ENCODE measurements at places on chromosomes 2 and 18.
A peak's percentile ranks its signal among the peaks of the same experiment; 100 is the strongest.

DNA sequence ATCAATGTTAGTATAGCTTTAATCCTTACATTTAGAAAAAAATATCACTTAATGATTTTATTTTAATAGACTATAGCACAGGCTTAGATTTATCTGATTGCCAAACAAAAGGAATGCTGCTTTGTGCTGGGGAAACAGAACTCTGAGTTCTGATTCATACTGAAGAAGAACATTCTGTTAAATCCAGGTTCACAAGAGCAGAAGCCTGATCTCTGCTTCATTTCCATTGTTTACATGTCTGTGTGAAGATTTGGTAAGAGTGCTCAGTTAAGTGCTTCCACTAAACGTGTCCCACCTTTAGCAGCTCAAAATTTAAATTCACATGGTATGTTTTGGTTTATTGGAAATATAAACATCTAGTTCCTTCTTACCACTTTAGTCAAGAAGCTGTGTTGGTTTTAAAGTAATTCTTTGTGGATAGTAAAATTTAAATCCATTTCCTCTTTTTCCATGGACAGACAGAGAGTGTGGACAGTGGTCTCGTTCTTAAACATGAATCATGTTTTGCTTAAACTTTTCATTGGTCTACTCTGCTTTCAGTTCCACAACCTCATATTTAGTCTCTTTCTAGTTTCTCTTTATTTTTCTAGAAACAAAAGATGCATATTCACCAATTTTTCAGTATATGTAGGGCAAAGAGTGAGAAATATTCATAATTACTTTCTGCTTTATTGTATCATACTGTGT lies 59.1 kb downstream of the NYAP2 start:
- DNase-seq, result no peak

DNA sequence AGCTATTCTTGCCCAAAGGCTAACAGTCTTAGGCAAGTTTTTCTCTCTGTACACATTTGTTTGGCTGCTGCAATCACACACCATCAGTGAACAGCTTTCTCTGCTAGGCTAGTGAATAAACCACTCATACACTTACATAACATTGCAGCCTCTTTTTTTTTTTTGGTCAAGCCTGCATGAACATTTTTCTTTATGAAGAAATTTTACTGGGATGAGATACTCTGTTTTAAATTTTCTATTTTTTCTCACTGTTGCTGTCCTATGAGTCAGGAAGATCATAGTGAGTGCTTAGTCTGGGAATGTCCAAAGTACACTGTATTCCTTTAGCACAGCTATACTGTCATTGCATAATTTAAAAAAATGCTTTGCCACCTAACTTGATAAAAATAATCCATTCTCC lies 58.5 kb downstream of the ROCK1 start:
- no peak for DNase-seq

DNA sequence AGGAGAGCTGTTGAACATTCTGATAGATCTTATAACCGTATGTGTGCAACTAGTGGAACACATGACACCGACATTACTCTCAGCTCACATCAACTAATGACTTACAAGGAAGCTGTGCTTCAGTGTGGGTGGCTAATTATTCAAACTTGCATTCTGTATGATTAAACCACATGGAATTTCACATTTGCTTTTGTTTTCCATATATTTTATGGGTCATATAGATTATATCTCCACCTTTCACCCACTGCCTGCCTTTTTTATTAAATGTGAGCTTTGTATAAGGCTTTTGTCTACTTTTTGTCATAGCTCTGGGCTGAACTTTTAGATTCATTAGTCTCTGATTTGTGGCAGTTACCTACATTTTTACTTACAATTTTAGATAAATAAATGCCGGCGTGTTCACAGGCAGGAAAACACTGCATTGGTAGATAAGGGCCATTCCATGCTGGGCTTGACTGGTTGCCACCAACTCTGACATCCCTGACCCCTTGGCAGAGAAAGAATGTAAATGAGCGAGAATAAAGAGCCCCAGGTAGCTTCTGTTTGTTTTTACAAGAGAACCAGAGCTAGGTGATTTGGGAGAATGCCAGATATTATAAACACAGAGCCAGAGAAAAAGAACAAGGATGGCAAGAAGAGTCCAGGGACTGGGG lies 35.7 kb downstream of the LYPD6 start:
- DNase-seq, result peak; percentile 78

DNA sequence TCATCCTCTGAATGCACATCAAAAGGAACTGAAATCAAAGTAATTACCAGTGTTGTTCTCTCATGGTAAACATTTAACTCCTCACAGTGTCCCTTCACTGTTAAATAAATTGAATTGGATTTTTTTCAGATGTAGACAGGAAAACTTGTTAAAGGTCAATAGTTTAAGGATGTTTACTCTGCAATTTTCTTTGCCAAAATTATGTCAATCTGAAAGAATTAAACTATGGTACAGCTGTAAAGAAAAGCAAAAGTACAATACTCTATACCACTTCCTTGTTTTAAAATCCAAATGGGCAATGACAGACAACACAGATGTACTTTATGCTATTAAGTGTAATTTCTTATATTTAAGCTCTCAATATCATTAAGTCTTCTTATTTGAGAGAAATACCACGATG lies 153.2 kb downstream of the WDPCP start:
- no peak for DNase-seq

GRCh38 chr2:158317642-158318041 lies 138.9 kb downstream of the CCDC148 start:
- no peak for DNase-seq

DNA sequence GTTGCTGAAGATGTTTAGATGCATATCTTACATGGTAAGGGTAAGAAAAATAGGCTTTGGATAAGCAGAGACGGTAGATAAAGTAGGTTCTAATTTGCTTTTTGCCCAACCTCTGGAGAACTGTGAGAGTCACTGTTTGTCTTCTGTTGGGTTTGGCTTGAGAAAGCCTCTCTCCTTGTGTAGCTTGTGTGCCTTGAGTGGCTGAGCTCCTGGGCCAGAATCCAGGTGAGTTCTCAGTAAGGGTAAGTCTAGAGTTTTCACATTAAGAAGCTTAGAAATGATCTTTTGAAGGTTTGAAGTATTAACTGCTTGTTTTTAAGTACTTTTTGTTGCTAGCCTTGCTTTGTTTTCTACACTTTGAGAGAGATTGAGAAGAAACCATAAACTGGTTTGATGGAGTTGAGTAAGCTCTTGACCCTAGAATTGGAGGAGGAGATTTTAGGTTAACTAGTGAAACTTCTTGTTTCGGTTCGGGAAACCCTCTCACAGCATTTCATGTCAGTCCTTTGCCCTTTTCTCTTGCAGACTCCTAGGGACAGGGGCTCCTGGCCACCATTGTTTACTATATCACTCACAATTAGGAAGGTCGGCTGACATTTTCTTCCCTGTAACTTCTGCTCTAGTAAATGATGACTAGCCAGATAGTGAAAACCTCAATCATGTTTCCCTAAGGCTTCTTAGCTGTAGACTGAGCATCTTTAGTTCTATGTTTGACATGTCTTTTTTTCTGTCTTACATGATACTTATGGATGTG lies 26.0 kb downstream of the MAP4K4 start:
- no peak for DNase-seq

DNA sequence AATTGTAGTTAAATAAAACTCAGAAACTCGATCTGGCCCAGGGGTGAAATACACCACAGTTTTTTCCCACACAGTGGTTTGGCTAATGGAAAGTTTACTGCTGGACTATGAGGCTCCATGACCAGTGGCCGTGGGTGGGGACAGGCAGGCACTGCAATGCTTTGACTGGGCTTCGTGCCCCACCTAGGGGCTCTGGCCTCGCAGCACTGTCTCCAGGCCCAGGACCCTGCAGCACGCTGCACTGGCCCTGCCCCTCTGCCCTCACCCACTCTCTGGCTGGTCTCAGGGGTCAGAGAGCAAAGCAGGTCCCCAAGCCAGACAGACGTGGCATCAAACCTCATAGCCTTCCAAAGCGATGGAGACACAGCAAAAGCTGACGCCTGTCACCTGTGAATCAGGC lies 13.4 kb upstream of the B3GNT7 start:
- no peak for DNase-seq

DNA sequence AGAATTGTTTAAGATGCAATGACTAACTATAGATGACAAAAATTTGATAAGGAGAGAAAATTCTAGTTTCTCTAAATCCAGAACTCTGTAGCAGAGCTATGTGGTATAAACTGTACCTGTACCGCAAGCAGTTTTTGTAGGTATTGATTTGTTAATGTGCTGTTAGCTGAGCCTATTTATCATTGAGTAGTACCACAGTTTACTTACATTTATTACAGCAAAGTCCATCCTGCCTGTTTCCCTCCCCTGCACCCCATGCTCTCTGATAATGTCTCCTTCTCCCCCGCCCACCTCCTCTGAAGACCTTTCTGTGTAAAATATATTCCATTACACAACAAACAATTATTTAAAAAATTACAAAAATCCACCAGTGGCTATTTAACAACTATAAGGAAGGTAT lies 170.6 kb downstream of the RNF152 start:
- DNase-seq, result no peak

- no peak for DNase-seq
Measured at GRCh38 chr2:64787698-64788097, 134.0 kb upstream of the SERTAD2 start.

- DNase-seq, result no peak
Measured at GRCh38 chr2:234211797-234212196, 161.3 kb downstream of the SPP2 start.

- DNase-seq, result no peak
Measured at GRCh38 chr2:113175736-113176695, 2.2 kb downstream of the PSD4 start.

DNA sequence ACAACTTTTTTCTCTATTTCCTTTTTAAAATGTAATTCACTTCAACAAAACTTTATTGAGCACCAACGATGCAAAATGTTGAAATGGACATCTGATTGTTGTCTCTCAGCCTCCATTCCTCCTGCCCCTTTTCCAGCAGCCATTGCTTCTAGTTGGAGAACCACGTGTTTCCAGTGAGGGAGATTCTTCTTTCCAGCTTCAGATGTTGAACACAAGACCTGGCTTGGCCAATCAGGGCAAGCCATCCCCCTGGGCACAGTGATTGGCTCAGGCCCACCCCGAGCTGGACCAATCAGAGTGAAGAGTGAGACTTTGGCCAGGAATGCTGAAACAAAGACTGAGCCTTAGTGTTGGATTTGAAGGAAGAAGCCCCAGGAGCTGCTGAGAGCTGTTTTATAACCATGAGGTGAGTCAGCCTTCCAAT lies 59.0 kb downstream of the E2F6 start:
- DNase-seq, result no peak

GRCh38 chr18:26540043-26540628 lies 8.2 kb downstream of the KCTD1 start:
- DNase-seq, result no peak

- no peak for DNase-seq
Measured at GRCh38 chr2:238994432-238994831, 146.5 kb downstream of the TWIST2 start.

GRCh38 chr2:173126819-173127218 lies 51.2 kb downstream of the MAP3K20 start:
- DNase-seq, result no peak

DNA sequence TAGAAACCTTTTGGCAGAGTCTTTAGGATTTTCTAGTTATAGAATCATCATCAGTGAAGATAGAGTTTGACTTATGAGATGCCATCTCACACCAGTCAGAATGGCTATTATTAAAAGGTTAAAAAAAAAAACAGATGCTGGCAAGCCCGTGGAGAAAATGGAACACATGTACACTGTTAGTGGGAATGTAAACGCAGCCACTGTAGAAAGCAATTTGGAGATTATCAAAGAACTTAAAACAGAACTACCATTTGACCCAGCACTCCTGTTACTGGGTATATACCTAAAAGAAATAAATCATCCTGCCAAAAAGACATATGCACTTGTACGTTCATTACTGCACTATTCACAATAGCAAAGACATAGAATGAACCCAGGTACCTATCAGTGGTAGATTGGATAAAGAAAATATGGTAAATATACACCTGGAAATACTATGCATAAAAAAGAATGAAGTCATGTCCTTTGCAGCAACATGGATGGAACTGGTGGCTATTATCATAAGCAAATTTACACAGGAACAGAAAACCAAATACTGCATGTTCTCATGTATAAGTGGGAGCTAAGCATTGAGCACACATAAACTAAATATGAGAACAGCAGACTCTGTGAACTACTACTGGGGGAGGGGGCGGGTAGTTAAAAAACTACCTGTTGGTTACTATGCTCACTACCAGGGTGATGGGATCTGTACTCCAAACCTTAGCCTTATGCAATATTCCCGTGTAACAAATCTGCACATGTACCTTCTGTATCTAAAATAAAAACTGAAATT lies 279.0 kb downstream of the KIAA1328 start:
- no peak for DNase-seq

- no peak for DNase-seq
Measured at GRCh38 chr2:214035921-214036320, 374.9 kb upstream of the VWC2L start.

- DNase-seq, result no peak
Measured at GRCh38 chr2:83191316-83191715, 1267.8 kb downstream of the SUCLG1 start.

GRCh38 chr2:127153691-127154158 lies 46.8 kb upstream of the BIN1 start:
- peak; percentile 54 for DNase-seq

DNA sequence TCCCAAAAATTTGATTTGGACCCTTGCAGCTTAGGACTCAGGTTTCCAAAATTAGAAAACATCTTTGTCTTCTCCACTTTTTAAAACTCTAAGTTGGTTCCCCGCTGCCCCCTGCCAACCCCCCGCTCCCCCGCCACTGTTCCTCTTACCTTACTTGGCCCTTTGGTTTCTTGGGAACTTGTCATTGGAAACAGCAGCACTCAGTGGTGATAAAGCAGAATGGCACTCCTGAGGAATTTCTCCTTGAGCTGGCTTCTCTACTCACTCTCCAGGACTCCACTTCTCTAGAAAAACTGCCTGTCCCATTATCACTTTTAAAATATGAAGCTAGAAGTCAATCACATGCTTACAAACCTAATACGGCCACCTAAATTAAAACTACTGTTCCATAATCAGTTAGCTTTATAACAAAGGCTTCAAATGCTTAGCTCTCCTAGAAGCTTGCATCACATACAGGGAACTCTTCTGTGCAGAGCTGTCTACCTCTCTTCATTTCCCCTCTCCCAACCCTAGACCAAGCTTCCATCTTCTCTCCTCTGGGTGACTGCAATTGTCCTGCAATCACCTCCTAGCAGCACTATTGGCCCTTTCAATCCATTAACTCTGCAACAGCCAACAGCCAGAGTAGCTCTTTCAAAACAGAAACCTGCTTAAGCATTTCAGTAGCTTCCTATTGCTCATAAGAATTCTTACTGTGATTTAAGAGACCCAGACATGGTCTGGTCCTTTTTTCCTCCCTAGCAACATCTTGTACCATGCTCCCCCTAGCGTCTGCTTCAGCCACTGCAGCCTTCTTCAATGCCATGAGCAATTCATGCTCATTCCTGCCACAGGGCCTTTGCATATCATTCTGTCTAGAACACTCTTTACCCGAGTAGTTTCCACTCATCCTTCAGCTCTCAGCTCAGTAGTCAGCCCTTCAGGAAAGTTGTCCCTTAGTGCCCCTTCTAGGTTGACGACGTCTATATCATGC lies 15.2 kb upstream of the PLEKHM3 start:
- DNase-seq, result peak; percentile 56

DNA sequence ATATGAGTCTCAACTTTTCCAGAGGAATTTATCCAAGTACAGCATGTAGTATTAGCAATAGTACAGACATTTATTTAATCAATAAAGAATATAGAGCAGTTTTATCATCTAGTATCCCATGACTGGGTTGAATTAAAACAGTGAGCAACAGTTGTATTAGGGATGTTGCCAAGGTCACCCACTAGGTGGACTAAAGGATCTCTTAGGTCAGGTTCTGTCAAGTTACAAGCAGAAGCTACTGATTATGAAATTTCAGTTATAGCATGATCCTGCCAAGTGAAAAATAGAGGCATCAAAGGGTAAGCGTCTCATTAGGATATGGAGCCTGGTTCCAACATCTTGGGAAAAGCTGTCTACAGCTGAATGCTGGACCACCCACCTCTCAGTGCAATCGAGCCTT lies 52.1 kb upstream of the LAPTM4A start:
- DNase-seq, result no peak

All from mucosa of gallbladder (tissue), 1 donor.